Lung (tissue), 17 donors: ENCODE measurements at places on chromosomes 7 and 10. TPM values are rescaled to one million over a fixed set of nuclear protein-coding genes. Genes with fewer than 3 reads are reported as not detected.
A peak's percentile ranks its signal among the peaks of the same experiment; 100 is the strongest.

DNA sequence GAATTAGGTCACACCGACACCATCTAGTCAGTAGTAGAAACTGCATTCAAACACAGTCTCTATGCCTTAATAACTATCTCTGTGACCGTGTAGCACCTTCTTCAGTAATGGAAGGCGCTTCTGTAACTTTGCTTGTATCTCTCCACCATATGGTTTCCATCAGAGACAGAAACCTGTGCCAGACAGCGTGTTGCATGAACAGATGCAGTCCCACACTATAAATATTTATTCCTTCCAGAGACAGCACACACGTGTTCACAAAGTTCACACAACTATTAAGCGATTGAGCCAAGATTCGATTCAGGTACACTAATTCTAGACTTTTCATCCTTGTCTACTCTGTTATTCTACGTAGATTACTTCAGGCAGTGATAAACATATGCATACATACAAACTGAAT lies 873.9 kb upstream of the MBL2 start:
- H3K36me3 ChIP-seq, result no peaks in the 10 kb centered on the region
- no peak overlapping the region for H3K27ac ChIP-seq
- H3K4me1 ChIP-seq, result peaks cover 20% of the 10 kb centered on the region
- peak; percentile 98 for DNase-seq

- H3K4me3 ChIP-seq, result no peak overlapping the region
- no peaks in the 10 kb centered on the region for H3K36me3 ChIP-seq
- H3K27me3 ChIP-seq, result no peaks in the 10 kb centered on the region
- no peak for DNase-seq
- H3K4me1 ChIP-seq, result no peaks in the 10 kb centered on the region
- H3K27ac ChIP-seq, result no peak overlapping the region
These were observed 248.2 kb downstream of the SKAP2 start for GRCh38 chr7:26616235-26616634.

GRCh38 chr7:156747718-156748117 lies 107.1 kb downstream of the RNF32 start:
- DNase-seq, result peak; percentile 18
- H3K27ac ChIP-seq, result no peak overlapping the region
- no peaks in the 10 kb centered on the region for H3K4me1 ChIP-seq
- H3K27me3 ChIP-seq, result no peaks in the 10 kb centered on the region
- no peak overlapping the region for H3K4me3 ChIP-seq

DNA sequence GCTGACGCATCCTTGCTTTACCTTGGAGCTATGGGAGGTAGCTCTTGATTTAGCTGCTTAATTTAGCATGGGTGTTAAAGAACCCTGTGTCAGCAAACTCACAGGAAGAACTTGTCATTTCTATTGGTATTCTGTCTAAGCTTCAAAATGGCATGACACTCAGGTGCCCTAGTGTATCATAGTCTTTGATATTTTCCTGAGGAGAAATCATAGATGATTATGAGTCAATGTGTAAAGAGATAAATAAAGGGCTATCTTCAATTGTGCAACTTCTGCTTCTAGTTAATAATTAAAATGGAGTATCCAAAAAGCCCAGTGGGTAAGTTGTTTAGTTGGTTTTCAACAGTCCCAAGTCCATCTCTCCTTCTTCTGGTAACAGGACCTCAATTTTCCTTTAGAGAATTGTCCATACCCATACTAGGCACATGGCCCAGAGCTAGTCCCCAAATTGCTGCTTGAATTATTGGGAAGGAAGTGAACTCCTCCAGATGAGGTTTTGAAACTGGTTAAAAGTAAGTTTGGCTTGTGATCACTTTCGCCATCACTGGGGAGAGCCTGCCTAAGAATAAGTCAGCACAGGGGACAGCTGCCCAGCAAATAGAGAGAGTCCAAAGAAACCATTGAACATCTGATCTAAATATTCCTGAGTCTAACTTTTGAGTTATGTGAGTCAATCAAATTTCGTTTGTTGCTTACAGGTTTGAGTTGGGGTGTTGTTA lies 169.0 kb upstream of the PHYHIPL start:
- no peak for DNase-seq
- no peak overlapping the region for H3K27ac ChIP-seq
- no peak overlapping the region for H3K4me3 ChIP-seq
- no peaks in the 10 kb centered on the region for H3K27me3 ChIP-seq
- H3K36me3 ChIP-seq, result no peaks in the 10 kb centered on the region
- H3K4me1 ChIP-seq, result no peaks in the 10 kb centered on the region

DNA sequence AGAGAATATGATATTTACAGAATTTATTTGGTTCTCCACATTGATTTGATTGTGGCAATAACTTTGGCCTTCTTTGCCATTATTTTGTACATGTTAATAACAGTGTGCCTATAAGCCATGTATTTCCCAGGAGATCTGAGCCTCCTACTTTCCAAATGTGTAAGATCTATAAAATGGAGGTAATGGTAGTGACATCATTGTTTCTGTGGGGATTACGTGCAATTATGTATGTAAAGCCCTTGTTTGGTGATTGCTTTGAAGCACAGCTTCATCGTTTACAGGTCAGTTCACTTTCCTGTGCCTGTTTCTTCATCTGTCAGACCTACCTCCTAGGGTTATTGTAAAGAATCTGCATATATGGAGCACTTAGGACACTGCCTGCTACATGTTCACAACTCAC lies 17.3 kb downstream of the YAE1 start:
- H3K4me3 ChIP-seq, result no peak overlapping the region
- H3K36me3 ChIP-seq, result no peaks in the 10 kb centered on the region
- H3K4me1 ChIP-seq, result no peaks in the 10 kb centered on the region
- DNase-seq, result no peak
- H3K27ac ChIP-seq, result no peak overlapping the region

GRCh38 chr10:120609006-120609405 lies 152.0 kb downstream of the PLPP4 start:
- H3K27me3 ChIP-seq, result no peaks in the 10 kb centered on the region
- H3K27ac ChIP-seq, result no peak overlapping the region
- no peaks in the 10 kb centered on the region for H3K36me3 ChIP-seq
- H3K4me3 ChIP-seq, result no peak overlapping the region
- H3K4me1 ChIP-seq, result no peaks in the 10 kb centered on the region

GRCh38 chr7:40324914-40325313 lies 190.1 kb downstream of the SUGCT start:
- H3K4me1 ChIP-seq, result no peaks in the 10 kb centered on the region
- no peaks in the 10 kb centered on the region for H3K27me3 ChIP-seq
- no peak overlapping the region for H3K27ac ChIP-seq
- no peak overlapping the region for H3K4me3 ChIP-seq
- H3K36me3 ChIP-seq, result no peaks in the 10 kb centered on the region

GRCh38 chr10:113496111-113497109 lies 56.4 kb upstream of the HABP2 start:
- H3K4me1 ChIP-seq, result peaks cover 51% of the 10 kb centered on the region
- H3K27me3 ChIP-seq, result no peaks in the 10 kb centered on the region
- H3K36me3 ChIP-seq, result no peaks in the 10 kb centered on the region
- DNase-seq, result peak; percentile 89
- H3K4me3 ChIP-seq, result no peak overlapping the region

DNA sequence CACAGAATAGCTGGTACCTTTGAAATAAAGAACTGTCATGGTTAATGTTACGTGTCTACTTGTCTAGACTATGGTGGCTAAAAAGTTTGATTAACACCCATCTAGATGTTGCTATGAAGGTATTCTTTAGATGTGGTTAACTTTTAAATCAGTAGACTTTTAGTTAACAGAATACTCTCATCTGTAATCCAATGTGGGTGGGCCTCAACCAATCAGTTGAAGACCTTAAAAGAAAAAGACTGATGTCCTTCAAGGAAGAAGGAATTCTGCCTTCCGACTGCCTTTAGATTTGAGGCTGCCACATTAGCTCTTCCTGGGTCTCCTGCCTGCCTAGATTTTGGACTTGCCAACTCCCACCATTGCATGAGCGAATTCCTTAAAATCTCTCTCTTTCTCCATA lies 113.0 kb upstream of the CACUL1 start:
- no peaks in the 10 kb centered on the region for H3K27me3 ChIP-seq
- H3K36me3 ChIP-seq, result no peaks in the 10 kb centered on the region
- no peak overlapping the region for H3K27ac ChIP-seq
- DNase-seq, result no peak
- H3K4me3 ChIP-seq, result no peak overlapping the region

DNA sequence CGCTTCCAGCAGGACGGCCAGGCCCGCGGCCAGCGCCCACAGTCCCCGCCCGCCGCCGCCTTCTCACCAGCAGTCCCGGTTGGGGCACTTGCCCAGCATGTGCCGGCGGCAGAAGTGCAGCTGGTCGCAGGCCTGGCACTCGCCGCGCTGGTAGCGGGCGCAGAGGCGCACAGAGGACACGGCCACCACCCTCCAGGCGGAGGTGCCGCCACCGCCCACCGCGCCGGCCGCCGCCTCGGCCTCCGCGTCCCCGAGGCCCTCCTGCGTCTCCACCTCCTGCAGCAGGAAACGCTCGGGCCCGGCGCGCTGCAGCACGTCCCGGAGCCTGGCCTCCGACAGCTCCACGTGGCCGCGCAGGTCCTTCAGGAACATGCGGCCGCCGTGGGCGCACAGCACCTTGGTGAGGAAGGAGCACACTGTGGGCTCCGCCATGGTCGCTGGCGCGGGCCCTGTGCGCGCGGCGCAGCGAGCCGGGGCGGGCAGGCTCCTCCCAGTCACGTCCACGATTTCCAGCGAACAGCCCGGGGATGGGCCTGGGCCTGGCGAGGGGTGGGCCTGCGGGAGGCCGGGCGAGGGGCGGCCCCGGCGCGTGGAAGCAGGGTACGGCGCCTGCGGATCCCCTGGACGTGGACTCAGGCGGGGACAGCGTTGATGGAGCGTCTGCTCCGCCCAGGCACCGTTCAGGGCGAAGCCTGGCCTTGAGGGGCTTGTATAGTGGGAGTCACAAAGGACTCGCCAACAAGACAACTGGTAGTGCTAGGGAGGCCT lies at the start of gene ZC3HAV1L:
Gene ZC3HAV1L, minus strand, starts transcription at position 457 of the 768 bp plus-strand sequence. Its CDS starts 25 bp downstream, at position 432.
- H3K4me3 ChIP-seq, result peak within 1 kb of the TSS; percentile 79
- DNase-seq, result peak; percentile 86
- peaks cover 3% of the 10 kb centered on the region for H3K36me3 ChIP-seq

GRCh38 chr10:494556-494955 lies 194.9 kb downstream of the DIP2C start:
- H3K27ac ChIP-seq, result no peak overlapping the region
- H3K27me3 ChIP-seq, result no peaks in the 10 kb centered on the region
- no peak overlapping the region for H3K4me3 ChIP-seq
- DNase-seq, result no peak
- no peaks in the 10 kb centered on the region for H3K4me1 ChIP-seq
- H3K36me3 ChIP-seq, result no peaks in the 10 kb centered on the region

GRCh38 chr10:59844436-59844835 lies 61.9 kb downstream of the CCDC6 start:
- H3K4me1 ChIP-seq, result peaks cover 4% of the 10 kb centered on the region
- no peaks in the 10 kb centered on the region for H3K27me3 ChIP-seq
- no peak overlapping the region for H3K27ac ChIP-seq
- no peak overlapping the region for H3K4me3 ChIP-seq
- no peak for DNase-seq

GRCh38 chr10:124983321-124983720 lies 41.4 kb downstream of the ZRANB1 start:
- H3K36me3 ChIP-seq, result peaks cover 55% of the 10 kb centered on the region
- H3K27me3 ChIP-seq, result no peaks in the 10 kb centered on the region
- H3K4me1 ChIP-seq, result no peaks in the 10 kb centered on the region
- peak overlapping the region; percentile 6 for H3K27ac ChIP-seq

GRCh38 chr7:101999393-101999792 lies 182.0 kb downstream of the CUX1 start:
- H3K27ac ChIP-seq, result no peak overlapping the region
- H3K4me3 ChIP-seq, result no peak overlapping the region
- no peaks in the 10 kb centered on the region for H3K36me3 ChIP-seq
- peaks cover 4% of the 10 kb centered on the region for H3K4me1 ChIP-seq
- no peak for DNase-seq
- no peaks in the 10 kb centered on the region for H3K27me3 ChIP-seq

- H3K27ac ChIP-seq, result no peak overlapping the region
- no peaks in the 10 kb centered on the region for H3K36me3 ChIP-seq
- H3K27me3 ChIP-seq, result no peaks in the 10 kb centered on the region
- no peak for DNase-seq
These were observed 11.3 kb downstream of the JAKMIP3 start for GRCh38 chr10:132077091-132077490.

GRCh38 chr7:48207155-48207675 lies 36.0 kb downstream of the ABCA13 start:
- DNase-seq, result no peak
- H3K27ac ChIP-seq, result no peak overlapping the region
- H3K36me3 ChIP-seq, result no peaks in the 10 kb centered on the region
- no peak overlapping the region for H3K4me3 ChIP-seq

DNA sequence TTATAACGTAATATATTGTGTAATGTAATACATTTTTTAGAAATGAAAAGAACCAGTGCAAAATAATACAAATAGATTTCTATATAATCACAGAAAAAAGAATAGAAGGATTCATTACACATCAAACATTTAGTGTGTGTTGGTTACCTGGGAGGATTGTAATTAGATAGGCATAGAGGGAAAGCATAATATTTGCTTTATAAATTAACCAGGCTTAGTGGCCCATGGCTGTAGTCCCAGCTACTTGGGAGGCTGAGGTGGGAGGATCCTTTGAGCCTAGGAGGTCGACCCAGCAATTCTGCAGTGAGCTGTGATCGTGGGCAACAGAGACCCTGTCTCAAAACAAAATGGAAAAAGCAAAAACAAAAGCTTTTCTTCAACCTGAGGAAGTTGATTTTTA lies 5.0 kb upstream of the CNOT4 start:
- H3K4me3 ChIP-seq, result no peak overlapping the region
- no peaks in the 10 kb centered on the region for H3K27me3 ChIP-seq
- H3K4me1 ChIP-seq, result no peaks in the 10 kb centered on the region
- no peak overlapping the region for H3K27ac ChIP-seq
- no peaks in the 10 kb centered on the region for H3K36me3 ChIP-seq
- DNase-seq, result no peak

GRCh38 chr10:132579027-132579859 lies 41.7 kb downstream of the INPP5A start:
- no peaks in the 10 kb centered on the region for H3K27me3 ChIP-seq
- no peaks in the 10 kb centered on the region for H3K36me3 ChIP-seq
- no peak overlapping the region for H3K27ac ChIP-seq
- DNase-seq, result no peak
- peaks cover 47% of the 10 kb centered on the region for H3K4me1 ChIP-seq
- H3K4me3 ChIP-seq, result no peak overlapping the region

- no peaks in the 10 kb centered on the region for H3K27me3 ChIP-seq
- H3K36me3 ChIP-seq, result peaks cover 22% of the 10 kb centered on the region
- peak overlapping the region; percentile 17 for H3K27ac ChIP-seq
- H3K4me1 ChIP-seq, result no peaks in the 10 kb centered on the region
- DNase-seq, result no peak
These were observed 16.9 kb downstream of the CUTC start for GRCh38 chr10:99748823-99749451.

Gene IRF5
- 26.2 TPM for polyA plus RNA-seq

Gene IFIT2
- polyA plus RNA-seq, result 17.8 TPM

Gene PRRT4
- 0.12 TPM for polyA plus RNA-seq

Gene ZNF775
- polyA plus RNA-seq, result 3.2 TPM

Gene TUBB8
- 0.27 TPM for polyA plus RNA-seq

Gene ITGA8
- 4.7 TPM for polyA plus RNA-seq

Gene MMD2
- not detected for polyA plus RNA-seq

Gene CDHR1
- polyA plus RNA-seq, result 0.10 TPM

Gene PPP1R17
- not detected for polyA plus RNA-seq

Gene SPDYE6
- 0.08 TPM for polyA plus RNA-seq

Gene TMEM196
- polyA plus RNA-seq, result not detected
